ENCODE measurements at places on chromosomes 12 and 14.

- DNase-seq: no peak
These were observed 181.8 kb downstream of the FUT8 start for GRCh38 chr14:65594153-65594881.

GRCh38 chr12:87020071-87020470, 763.9 kb upstream of the MGAT4C start:
- DNase-seq: no peak

DNA sequence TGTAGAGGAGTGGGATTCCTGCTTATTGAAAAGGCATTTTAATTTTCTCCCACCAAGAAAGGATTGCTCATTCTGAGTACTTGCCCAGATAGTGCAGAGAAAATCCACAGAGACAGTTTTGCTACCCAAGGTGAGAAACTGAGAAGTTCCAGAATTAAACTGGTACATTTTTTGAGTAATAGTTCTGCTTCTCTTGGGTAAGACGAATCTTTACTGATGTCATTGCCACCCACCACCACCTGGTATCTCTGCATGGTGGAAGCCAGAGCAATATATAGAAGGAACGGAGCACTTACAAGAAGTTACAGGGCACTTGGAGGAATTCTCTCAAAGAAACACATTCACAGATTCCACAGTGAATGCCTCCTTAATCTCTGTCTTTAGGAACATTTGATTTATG, 20.7 kb upstream of the FRMD6 start:
- no peak for DNase-seq

DNA sequence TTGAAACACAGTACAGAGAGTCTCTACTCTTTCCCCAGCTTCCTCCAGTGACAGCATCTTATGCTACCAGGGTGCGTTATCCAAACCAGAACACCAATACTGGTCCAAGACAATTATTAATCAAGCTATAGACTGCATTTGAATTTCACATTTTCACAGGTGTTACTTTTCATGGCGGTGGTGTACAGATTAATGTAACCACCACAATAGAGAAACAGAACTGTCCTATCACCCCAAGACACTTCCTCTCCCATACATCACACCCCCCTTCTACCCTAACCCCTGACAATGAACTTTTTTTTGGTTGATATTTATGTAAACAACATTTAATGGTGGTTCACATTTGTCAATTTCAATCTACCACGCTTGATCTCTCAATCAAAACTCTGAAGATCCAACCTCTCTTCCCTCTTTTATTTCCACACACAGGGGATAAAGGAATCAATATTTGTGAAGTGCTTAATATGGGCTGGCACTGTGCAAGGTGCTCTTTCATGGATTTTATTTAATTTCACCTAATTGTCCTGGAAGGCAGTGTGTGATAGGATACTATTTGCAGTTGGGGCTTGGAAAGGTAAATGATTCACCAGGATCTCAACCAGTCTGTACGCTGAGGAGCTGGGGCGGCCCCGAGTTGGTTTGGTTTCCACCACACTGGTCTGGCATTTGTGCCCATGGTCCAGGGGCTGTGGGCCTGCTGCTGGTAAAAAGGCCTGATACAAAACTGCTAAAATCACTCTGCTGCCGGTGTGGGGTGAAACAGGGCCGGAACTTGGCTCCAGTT, 54.6 kb upstream of the DICER1 start:
- no peak for DNase-seq

DNA sequence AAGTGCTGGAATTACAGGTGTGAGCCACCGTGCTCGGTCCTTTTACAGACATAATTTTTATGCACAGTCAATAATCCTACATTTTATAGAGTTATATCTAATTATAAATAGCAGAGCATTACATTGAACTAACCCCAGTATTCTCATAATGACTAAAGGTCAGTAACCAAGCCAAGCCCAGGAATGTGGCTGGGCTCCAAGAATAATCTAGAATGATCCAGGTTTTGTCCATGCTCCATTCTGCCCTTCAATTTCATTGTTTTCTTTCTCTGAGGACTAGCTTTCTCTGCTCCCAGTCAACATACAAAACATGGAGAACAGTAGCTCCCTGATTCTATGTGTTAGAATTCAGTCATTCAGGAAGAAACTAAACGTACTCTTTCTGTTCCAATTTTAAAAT, 92.1 kb upstream of the KRR1 start:
- no peak for DNase-seq

DNA sequence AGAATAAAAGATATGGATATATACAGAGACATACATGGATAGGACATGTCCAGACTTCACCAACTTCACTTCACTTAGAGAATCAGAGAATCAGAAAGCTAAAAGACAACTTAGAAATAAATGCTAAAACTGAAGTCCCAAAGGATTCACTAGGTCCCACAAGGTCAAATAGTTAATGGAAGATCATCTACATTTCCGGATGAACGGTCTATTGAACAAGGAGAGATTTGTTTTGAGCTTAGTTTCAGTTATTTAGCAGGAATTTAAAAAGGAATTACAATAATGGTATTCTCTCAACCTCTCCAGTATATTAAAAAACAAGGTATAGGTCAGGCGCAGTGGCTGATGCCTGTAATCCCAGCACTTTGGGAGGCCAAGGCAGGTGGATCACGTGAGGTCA, 187.0 kb downstream of the MED13L start:
- no peak for DNase-seq

DNA sequence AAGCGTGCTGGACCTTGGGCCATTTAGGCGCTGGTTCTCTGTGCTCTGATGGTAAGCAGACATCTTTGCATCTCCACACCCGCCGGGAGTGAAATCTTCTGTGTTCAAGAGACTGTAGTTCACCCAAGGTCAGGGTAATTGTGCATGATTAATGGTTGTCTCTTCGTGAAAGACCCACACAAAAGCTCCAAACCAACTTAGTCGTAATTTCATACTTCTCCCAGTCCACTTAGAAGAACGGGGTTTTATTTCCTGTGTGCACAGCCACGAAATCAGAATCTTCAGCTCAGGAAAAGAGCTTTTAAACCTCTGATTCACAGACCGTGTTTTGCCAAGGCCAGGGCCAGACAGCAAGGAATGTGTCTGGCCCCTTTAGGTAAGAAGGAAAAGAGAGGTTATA, 640.9 kb downstream of the MED13L start:
- no peak for DNase-seq

DNA sequence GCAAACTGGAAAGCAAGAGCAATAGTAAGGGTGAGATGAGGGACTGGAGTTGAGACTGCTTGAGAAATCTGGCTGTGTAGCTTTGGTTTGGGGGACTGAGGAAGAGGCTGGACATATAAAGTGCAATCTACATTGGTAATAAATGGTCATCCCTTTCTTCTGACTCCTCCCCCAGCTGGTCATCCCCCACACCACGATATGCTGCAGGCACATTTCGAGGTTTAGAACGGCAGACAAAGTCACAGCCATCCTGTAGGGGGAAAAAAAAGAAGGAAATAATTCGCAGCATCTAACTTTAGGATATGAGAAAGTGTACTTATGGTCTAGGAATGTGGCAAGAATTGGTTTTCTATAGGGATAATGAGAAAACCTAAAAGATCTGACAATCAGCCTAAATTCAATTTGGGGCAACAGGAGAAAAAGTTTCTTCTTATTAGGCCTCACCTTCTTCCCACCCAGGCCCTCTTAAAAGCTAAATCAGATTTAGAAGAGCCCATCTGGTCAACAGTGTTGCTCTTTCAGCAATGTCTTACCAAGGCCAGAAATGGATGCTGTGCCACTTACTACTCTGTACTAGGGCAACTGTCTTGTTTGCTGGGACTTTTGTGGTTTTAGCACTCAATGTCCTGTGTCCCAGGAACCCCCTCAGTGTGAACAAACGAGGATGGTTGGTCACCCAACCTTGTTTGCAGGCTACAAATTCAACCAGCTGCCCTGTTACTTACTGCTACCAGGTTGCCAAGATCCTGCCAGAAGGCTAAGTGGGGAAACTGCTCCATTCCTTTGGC, 7.6 kb downstream of the M6PR start:
- DNase-seq: no peak
